Activated CD8-positive, alpha-beta memory T cell treated with anti-CD3 and anti-CD28 coated beads for 24 hours (primary cell): ENCODE measurements at places on chromosomes 2 and 18.

- DNase-seq: no peak
Measured at GRCh38 chr2:218393750-218394290, 5.8 kb upstream of the CTDSP1 start.

DNA sequence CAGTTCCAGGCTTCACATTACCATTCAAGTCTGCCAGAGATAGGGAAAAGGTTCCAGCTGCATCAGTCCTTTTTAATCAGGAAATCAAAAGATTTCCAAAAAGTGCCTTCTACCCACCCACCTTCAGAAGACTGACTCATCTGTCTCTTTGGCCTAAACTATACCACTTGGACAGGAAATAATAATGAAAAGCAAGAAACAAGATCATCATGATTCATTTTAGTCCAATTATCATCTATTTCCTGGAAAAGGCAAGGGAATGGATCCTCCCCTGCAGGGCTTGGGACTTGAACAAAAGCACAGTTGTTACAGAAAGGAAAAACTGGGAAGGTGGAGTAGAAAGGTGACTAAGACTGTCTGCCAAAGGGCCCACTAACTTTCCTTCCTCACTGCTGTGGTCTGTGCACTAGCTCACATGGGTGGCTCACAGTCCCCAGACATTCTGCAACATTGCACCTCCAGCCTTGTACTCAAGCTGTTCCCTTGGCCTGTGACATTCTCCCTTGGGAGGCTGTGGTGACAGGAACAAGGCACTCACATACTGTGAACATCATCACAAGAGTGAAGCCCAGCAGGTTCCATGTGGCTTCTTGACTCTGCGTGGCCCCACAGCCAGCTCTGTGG is 75.3 kb downstream of the VSNL1 start:
- no peak for DNase-seq

- no peak for DNase-seq
Measured at GRCh38 chr18:36580266-36580665, 248.5 kb downstream of the TPGS2 start.

- DNase-seq: no peak
Measured at GRCh38 chr2:72378753-72379348, 231.2 kb upstream of the CYP26B1 start.
